NCI-H526 treated with DMSO at 0.1 percent for 48 hours (cell line): ENCODE measurements at places on chromosomes 11 and 22.

- no peak for DNase-seq
Measured at GRCh38 chr11:43832536-43832935, 48.1 kb upstream of the ALKBH3 start.

- no peak for DNase-seq
Measured at GRCh38 chr11:102382384-102382783, 35.4 kb downstream of the BIRC2 start.

- no peak for DNase-seq
Measured at GRCh38 chr22:41968601-41969000, 642 bp upstream of the SEPTIN3 start.

GRCh38 chr11:1834062-1834610 is 654 bp upstream of the SYT8 start:
- no peak for DNase-seq

DNA sequence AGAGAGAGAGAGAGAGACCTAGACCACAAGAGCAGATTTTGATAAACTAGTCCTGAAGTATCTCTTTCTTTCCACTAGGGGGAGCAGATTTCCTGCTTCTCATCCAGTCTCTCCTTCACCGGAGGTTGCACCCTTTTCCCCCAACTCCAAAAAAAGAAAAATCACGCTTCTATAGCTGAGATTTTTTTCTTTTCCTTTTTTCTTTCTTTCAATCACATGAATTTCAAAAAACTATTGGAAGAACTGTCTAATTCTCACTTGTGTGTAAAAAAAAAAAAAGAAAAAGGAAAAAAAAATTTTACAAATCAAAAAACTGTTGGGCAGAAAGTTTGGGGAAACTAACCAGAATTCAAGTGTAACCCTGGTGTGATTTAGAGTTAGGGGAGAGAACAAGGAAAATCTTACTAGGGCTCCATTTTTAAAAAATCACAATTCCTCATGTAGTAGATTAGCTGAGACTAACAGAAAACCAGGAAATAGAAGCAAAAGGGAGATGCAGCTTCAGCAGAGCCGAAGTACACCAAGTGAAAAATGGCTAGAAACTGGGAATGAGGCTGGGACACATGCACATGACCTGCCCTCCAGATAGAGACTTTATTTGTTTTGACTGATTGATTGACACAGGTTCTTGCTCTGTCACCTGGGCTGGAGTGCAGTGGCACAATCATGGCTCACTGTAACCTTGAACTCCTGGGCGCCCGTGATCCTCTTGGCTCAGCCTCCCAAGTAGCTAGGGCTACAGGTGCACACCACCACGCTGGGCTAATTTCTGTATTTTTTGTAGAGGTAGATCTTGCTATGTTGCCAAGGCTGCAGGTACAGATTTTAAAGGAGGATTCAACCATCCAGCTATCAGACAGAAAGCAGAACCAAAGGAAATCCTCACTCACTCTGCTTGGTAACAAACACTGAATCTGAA is 27.1 kb downstream of the SDHD start:
- peak; percentile 88 for DNase-seq

DNA sequence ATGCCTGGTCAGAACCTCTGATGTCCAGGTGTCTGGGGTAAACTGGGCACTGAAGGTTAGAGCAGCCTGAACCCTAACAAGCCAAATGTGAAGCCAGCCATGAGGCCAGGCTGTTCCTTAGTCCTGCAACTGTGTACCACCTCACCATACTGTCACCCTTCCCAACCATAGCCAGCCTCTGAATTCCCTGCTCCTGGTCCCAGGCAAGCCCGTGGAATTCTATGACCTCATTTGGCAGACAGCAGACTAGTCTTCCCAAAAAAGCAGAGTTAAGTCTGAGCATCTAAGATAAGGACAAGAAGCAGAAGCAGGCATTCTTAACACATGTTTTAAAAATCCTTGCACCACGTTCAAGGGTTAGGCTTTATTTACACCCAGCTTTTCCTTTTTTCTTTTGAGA is 134.8 kb downstream of the C11orf58 start:
- no peak for DNase-seq

DNA sequence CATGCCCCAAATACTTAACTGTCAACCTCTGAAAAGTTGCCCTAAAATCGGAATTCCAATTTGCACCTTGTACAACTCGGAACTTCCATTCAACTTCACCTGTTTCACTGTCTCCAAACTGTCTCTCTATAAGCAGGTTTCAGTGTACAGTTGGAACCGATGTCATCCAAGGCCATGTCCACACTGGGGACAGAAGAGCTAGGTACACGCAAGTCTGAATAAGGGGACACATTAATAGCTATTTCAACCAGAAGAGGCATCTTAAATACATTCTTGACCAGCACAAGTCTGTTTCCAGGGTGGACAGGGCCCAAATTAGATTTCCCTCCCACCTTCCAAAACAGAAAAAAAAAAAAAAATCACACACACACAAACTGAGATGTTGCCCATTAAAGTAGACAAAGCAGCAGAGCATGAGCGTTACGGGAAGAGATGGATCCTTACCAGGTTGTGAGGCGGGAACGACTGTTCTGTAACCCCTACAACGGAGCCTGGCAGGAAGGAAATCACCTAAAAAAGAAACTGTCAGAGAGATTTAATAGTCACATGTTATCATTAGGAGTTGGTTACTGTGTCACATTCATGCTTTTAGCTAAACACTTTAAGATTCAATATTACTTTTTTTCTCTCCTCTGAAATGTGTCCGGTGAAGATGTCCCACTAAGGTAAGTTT is 1.7 kb downstream of the CREBZF start:
- DNase-seq: no peak

GRCh38 chr11:67372321-67372992 is 941 bp downstream of the CLCF1 start:
- DNase-seq: no peak

GRCh38 chr11:103871923-103872551 is 164.4 kb upstream of the DDI1 start:
- DNase-seq: no peak

GRCh38 chr11:73671701-73672100 is 25.3 kb downstream of the PLEKHB1 start:
- DNase-seq: no peak

GRCh38 chr22:44206696-44207095 is 26.0 kb downstream of the PARVG start:
- no peak for DNase-seq

DNA sequence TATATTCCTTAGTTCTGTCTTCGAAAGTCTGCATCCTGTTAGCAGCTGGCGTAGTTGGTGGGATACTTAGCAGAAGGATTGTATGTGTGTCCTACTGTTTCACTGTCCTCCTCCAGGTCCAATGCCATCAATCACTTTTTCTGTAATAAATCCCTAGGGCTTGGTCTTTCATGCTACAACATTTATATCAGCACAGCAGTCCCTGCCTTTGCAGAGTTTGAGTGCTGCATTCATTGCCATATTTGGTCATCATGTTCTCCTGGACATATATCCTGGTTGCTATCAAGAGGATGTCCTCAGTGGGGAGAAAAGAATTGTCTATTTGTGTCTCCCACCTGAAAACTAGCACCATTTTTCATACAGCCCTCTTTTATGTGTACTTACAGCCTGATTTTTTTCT is 67.0 kb downstream of the OR5AK2 start:
- no peak for DNase-seq

DNA sequence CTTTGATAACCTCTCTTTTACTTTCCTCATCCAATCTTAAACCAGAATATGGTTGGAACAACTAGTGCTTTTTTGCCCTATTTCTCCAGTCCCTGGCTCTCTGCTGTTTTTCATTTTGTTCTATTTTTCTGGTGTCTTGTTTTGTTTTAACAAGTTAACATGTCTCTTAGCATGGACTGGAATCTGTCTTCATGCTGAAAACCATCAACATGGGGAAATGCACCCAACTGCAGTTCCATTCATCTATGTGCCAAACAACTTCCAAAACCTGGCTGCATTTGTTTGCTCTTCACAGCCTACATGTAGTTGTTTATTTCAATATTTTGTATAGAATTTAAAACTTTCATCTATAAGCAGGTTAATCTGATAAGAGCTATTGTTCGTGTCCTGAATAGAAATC is 46.8 kb upstream of the NOX4 start:
- no peak for DNase-seq

DNA sequence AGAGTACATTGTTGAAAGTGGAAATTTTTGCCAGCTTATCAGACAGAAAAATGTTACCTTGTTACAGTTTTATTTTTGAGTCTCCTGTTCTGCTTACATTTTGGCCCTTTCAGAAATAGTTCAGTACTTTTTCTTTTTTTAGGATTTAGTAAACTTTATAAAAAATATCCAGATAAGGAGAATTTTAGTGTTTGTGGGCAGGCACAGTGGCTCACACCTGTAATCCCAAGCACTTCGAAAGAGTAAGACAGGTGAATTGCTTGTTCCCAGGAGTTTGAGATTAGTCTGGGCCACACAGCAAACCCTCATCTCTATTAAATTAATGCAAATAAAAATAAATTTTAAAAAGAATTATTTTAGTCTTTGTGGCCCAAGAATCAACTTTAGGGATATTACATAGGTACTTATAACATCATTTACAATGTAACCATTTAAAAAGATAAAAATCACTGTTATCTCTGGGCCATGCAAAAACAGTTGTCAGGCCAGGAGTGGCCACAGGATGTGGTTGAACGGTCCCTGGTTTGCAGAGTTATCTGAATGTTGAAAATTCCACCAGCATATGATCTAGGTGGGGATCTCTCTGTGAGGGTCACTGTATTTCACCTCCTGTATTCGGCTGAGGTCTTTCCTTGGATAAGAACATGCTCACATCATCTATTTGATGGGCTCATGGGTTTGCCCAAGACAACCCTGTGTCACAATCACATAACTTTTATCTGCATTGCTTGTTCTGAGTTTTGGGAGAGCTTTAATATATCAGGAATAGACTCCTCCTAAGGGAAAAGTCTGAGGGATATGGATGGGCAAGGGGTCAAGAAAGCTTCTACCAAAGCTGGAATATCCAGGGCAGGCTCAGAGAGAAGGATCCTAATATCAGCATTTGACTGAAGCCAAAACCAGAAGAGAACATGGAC is 91.5 kb downstream of the GGTLC2 start:
- DNase-seq: no peak

DNA sequence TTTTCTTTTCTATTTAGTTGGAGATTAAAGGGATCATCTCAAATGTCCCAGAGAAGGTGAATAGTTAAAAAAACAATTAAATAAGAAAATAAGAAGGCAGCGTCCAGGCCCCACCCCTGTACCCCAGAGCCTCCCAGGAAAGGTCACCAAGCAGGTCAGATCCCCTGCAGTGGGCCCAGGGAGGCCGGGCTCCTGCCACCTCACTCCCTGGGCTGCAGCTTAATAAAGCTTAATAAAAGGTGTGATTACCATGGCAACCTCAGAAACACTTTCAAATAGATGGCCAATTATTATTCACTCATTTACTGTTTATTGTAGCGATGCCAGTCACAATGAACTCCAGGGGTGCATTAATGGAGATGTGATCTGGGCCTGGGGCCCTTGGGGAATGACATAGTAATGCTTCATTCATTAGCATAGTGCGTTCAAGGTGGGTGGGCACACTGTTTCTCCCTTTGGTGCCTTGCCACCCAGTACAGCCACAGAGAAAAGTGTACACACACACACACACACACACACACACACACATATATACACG is 386.2 kb downstream of the CADM1 start:
- no peak for DNase-seq

- DNase-seq: no peak
Measured at GRCh38 chr11:44577231-44577830, 11.9 kb downstream of the CD82 start.

DNA sequence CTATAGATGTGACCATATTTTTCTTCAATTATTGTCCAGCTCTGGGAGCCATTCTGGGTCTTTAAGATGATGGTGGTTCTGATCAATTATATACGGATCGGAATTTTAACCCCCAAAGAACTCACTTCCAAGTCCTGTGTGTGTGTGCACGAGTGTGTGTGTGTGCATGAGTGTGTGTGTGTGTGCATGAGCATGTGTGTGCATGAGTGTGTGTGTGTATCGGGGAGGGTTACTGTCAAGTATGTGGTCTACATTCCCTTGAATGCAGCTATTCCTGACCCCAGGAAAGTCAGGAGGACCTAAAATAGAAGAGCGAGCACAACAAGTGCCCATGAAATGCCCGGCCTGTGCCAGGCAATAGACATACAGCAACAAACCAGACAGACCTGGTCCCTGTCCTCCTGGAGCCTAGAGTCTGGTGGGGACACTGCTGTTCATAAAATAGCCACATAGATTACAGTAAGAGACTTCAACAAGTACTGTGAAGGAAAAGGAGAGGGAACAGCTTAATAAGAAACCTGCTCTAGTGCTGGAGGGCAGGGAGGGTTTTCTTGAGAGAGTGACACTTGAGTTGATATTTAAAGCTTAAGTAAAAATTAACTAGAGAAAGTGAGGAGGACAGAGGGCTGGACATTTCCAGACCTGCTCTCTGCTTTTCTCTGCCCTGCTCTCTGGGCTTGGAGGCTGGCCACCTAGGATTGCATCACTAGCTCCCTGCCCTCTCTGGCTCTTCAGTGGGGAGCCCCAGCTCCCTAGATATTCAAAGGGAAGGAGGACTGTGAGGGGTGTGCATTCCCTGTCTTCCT is 66.1 kb upstream of the SPON1 start:
- no peak for DNase-seq

- DNase-seq: no peak
Measured at GRCh38 chr11:81190546-81190945, 1543.1 kb downstream of the FAM181B start.

DNA sequence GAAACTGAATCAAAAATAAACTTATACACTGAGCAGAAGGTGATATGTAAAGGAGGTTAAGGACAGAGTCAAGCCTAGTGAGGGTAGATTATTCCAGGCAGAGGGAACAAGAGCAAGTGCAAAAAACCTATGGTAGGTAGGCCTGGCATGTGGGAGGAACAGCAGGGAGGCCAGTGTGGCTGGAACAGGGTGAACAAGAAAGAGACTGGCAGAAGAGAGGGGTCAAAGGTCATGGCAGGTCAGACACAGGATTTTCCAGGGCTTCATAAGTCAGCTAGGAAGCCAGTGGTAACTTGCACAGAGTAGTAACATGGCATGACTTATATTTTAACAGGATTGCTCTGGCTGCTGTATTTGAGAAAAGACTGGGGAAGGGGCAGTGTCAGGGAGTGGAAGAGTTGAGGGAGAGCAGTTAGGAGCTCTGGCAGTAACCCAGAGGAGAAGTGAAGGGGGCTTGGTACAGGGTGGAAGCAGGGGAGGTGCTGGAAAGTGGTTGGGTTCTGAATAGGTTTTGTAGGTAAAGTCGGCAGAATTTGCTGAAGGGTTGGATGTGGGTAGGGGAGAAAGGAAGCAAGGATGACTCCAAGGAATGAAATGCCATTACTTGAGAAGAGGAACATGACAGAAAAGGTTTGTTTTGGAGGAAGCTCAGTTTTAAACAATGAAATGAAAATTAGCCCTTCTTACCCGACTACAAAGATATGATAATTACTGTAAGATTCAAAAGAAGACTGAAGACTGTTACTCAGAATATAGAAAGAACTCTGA is 86.2 kb downstream of the ZNRF3 start:
- DNase-seq: no peak

DNA sequence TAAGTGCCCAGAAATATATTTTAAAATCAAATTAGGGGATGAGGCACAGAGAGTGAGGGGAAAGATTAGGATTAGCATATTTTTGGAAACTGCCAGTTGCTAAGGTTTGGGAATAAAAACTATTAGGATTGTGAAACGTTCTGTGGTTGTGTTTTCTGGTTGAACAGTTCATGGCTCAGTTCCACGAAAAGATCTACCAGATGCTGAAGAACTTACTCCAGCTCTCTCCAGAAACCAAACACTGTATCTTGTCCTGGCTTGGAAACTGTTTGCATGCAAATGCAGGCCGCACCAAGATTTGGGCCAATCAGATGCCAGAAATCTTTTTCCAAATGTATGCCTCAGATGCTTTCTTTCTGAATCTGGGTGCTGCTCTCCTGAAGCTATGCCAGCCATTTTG is 15.3 kb downstream of the UBE4A start:
- DNase-seq: no peak
